8988T (cell line): ENCODE measurements at places on chromosomes 13 and 19.
A peak's percentile ranks its signal among the peaks of the same experiment; 100 is the strongest.

DNA sequence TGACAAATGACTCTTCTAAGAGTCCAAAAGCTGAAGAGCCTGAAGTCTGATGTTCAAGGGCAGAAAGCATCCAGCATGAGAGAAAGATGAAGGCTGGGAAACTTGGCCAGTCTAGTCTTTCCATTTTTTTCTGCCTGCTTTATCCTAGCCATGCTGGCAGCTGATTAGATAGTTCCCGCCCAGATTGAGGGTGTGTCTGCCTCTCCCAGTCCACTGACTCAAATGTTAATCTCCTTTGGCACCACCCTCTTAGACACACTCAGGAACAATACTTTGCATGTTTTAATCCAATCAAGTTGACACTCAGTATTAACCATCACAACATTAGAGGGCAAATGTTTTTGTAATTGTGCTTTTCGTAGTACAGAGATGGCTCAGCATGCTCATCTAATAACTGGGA is 267.5 kb upstream of the KLHL1 start:
- no peak for DNase-seq

DNA sequence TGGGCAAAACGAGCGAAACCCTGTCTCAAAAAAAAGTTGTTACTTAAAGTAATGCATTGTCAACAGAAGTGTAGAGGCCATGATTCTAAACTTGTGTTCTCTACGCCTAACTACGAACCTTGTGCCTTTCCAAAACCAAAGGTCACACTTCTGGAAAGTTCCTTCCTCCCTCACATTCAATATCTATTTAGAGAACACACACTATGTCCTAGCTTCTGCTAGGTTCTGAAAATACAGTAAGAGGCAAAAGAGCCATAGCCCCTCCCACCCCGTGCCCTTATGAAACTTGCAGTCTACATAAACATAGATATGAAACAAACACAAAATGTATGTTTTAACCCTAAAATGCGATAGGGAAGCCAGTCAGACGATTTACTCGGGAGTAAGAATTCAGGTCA is 36.4 kb downstream of the RNF6 start:
- DNase-seq = no peak

GRCh38 chr13:93810264-93810663 is 583.7 kb downstream of the GPC6 start:
- no peak for DNase-seq

DNA sequence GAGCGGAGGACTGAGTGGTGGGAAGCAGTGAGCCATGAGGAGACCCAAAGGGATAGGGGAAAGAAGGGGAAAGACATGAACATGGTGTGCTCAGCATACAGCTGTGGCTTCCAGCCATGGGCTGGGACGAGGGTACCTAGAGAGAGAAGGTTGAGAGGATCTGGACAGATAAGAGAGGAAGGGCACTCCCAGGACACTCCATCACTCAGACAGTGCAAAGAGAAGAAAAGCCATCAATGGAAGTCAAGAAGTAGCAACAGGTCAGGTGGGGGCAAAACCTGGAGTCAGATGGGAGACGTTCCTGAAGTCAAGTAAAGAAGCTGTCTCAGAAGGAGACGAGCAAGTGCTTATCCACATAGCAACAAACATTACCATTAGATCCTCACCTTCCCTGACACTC is 40.2 kb upstream of the UBAC2 start:
- DNase-seq = no peak

- no peak for DNase-seq
Measured at GRCh38 chr19:11256189-11256588, 6.1 kb downstream of the DOCK6 start.

DNA sequence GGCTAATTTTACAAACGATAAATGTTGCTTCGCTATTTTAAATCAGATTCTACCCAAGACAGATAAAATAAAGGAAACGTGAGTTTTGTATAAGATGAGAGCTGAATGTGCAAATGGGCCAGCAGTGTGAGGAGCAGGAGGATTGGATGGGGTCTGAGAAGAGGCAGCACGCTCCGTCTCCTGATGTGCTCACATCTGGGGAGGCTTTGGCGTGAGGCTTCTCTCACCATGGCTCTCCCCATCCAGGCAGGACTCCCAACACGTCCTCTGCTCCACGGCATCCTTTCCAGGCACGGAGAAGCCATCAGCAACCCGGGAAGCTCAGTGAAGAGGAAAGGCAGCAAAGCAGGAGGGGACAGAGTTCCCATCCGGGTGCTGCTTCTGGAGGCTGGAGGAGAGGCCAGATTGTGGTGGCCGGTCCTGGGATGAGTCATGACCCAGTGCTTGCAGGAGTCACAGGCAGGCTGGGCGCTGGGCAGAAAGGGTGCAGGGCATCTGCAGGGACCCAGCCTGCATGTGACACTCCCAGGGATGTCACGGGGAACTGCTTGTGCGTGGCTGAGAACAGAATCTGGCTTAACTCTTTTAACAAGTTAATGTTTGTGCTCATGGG is 47.5 kb downstream of the ZNF536 start:
- no peak for DNase-seq

DNA sequence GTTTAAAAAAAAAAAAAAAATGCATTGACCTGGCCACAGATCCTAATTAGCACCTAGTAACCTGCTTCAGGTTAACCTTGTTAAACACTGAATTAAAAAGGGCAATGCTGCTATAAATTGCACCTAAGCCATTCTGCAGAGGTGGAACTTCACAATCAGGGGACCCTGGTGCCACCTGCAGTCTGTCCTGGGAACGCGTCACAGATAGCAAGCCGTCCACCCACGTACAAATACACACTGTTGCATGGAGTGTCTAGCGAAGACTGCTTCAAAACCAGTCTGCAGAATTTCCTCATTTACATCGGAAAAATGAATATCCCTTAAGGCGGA is 169.3 kb downstream of the COL4A1 start:
- peak; percentile 61 for DNase-seq

GRCh38 chr13:75217949-75218348 is 264.0 kb downstream of the TBC1D4 start:
- DNase-seq = no peak
